ENCODE measurements at places on chromosomes 5 and 9. TPM values are rescaled to one million over a fixed set of nuclear protein-coding genes. Genes with fewer than 3 reads are reported as not detected.

The SEMA5A gene
- 0.58 TPM for polyA plus RNA-seq

DNA sequence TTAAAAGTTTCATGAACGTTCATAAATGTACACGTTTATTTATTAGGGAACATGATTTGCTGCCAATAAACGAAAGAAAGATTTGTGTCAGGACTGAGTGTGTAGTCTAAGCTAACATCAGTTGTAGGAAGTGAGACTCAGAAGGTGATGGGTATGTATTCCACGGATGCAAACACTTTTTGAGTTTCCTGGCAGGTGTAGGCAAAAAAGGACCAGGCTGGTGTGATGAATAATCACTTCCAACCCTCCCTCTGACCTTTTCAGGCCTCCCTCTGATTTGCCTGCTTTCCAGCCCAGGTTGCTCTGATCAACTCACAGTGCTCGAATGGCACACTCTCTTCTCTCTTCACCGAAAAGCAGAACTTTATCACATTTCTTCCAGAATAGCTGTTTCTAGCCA lies 51.8 kb downstream of the BASP1 start:
- no peaks in the 10 kb centered on the region for H3K4me1 ChIP-seq
- no peaks in the 10 kb centered on the region for H3K27me3 ChIP-seq
- H3K27ac ChIP-seq = no peak overlapping the region

GRCh38 chr9:83392228-83392627 lies 146.0 kb downstream of the FRMD3 start:
- DNase-seq = no peak
- H3K36me3 ChIP-seq = no peaks in the 10 kb centered on the region
- peaks cover 17% of the 10 kb centered on the region for H3K4me1 ChIP-seq
- H3K4me3 ChIP-seq = no peak overlapping the region

The GRM6 gene
- polyA plus RNA-seq = not detected
